Stimulated activated CD8-positive, alpha-beta memory T cell treated with anti-CD3 and anti-CD28 coated beads, Interleukin-7, amount 100 ng/mL, for 24 hours (primary cell): ENCODE measurements at places on chromosomes 5 and 9.

GRCh38 chr5:147689426-147689825 is 93.1 kb downstream of the JAKMIP2 start:
- no peak for DNase-seq

DNA sequence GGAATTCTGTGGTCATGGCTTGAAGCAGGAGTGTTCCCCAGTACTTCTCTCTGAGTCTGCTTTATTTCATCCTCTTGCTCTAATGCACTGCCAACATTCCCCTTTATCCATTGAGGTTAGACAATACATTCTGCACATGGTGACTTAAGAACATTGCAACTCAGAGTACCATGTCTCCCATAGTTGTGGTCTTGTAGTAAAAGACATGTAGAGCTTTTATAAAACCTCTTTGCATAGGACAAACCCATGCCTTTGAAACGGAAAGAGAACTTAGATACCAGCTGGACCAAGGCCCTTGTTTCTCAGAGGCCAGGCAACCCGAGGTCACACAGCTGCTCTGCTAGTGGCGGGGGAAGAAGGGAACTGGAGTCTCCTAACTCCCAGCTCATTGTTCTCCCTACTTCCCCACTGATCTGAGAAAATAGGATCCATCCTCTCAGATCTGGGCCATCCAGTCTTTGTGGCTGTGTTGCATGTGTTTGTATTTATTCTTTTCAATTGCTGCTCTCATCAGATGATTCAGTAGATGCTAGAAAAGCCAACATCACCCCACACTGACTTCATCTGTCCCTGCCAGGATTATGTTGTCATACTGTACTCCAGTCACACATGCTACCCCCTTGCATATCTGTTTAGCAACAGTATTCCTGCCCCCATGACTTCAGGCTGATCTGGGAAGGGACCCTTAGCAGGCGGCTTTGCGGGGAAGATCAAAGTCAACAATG is 236.9 kb downstream of the SAXO1 start:
- no peak for DNase-seq

DNA sequence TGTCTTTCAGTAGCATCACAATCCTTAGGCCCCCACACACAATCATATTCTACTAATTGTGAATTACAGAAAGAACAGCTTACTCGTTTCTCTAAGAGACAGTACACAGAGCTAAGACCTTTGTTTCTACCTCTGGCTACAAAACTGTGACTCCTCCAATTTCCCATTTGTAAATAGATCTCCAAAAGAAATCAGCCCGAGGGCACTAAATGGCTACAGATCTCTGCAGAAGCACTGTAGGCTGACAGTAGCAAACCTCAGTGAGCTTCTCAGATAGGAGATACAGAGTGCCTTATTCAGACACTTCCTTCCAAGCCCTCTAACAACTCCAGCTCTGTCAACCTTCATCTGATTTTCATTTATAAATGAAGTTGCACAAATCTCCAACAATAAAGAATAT is 51.0 kb downstream of the EFNA5 start:
- DNase-seq: no peak

DNA sequence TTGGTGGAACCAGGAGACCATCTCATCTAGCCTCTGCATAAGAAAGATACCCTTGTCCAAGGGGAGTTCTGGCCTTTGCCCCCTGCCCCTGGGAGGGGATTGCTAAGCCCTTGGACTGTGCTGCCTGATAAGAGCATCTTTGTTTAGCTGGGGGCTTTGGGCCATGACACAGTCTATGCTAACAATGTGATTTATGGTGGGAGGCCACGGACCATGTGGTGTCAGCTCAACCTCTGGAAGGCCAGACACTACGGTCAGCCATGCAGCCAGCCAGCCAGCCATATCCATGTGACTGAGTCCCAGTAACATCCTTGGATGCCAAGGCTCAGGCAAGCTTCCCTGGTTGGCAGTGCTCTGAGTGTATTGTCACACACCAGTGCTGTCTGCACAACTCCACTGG is 244.4 kb downstream of the FSTL4 start:
- DNase-seq: no peak

GRCh38 chr5:35903631-35904203 is 34.7 kb downstream of the CAPSL start:
- DNase-seq: no peak

DNA sequence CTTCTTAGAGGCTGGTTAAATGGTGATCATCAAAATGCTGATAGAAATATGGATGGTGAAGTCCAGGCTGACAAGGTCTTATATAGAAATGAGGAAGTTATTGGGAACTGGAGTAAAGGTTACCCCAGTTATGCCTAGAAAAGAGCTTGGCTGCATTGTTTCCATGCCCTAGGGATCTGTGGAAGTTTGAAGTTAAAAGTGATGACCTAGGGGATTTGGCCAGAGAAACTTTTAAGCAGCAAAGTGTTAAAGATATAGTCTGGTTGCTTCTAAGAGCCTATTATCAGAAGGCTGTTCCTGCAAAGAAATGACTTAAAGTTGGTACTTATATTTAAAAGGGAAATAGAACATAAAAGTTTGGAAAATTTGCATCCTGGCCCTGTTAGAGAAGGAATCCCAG is 200.3 kb downstream of the ICE1 start:
- DNase-seq: no peak

- no peak for DNase-seq
These were observed 680.0 kb downstream of the TAF11L14 start for GRCh38 chr5:18314192-18314778.

GRCh38 chr9:127905004-127905728 is 5.8 kb upstream of the ST6GALNAC6 start:
- no peak for DNase-seq

- DNase-seq: no peak
These were observed 16.4 kb upstream of the FST start for GRCh38 chr5:53463909-53464621.

DNA sequence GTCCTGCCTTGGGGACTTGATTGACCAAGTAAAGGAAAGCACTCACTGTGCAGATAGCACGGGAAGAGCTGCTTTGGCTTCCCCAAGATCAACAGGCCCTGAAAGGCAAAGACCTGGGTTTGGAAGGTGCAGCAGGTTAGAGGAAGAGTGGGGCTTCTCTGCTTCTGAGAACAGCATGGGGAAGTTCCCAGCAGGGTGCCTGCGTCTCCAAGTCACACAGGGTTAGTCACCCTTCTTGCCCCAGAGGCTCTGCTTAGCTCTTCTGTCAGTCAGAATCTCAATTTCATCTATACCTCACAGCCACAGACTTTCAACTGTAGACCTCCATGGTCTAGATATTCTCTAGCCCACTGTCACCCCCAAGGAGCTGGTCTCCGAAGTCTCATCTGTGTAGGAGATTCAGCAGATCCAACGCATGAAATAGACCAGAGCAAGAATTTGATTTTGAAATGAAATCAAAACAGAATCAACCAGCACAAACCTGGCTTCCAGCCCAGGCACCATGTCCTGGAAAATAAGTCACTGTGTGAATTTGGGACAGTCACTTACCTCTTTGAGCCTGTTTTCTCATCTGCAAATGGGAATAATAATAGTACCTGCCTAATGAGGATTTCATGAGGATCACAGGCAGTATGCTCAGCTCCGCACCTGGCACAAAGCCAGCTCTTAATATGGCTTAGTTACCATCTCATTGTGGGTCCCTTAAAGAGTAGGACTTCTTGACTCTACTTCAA is 64.0 kb downstream of the SFXN1 start:
- DNase-seq: no peak

- no peak for DNase-seq
These were observed 80.1 kb downstream of the ESM1 start for GRCh38 chr5:54905246-54905795.

- DNase-seq: no peak
These were observed 83.6 kb downstream of the SNX24 start for GRCh38 chr5:122929001-122929400.

DNA sequence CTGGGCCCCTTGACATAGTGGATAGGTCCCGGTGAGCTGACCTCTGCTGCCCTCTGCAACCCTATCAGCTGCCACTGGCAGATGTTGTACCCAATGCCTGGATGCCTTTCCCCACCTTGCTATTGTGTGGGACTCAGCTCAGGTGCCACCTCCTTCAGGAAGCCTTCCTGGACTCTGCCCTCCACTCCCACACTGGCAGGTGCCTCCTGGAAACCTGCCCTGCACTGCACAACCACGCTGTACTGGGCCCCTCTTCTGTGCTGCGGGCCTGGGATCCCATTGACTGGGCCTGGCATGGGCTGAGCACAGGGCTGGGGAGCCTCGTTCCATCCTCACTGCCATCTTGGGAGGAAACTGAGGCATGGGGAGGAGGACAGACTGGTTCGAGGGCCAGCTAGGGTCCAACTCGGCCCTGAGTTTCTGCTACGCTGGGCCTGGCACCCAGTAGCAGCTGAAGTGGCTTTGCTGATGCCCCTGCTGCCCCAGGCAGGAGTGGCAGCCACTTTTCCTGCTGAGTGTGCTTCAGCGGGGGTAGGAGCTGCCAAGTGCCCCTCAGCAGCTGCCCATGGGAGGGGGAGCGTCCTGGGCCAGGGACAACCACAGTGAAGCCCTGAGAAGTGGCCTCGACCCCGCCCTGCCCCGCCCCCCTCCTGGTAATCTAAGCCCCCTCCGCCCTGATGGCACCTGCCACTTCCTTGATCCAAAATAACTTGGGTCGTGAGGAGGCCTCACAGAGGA is 1.3 kb downstream of the AK1 start:
- DNase-seq: no peak

DNA sequence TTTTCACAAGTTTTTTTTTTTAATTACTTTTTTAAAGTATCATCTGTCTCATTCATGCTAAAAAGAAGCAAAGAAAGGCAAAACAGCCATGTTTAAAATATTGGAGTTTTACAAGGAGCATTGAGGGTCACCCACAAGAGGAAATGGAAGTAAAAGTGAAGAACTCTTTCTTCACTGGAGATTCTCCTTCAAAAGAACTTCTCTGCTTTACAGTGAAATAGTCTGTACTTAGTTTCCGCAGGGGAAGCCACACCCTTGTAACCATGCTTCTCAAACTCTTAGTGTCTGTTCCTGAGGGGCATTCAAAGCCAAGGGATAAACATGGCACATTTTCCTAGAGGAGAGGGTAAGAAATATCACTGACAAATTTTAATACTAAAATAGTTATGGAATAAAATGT is 8.6 kb downstream of the C9orf72 start:
- DNase-seq: no peak

DNA sequence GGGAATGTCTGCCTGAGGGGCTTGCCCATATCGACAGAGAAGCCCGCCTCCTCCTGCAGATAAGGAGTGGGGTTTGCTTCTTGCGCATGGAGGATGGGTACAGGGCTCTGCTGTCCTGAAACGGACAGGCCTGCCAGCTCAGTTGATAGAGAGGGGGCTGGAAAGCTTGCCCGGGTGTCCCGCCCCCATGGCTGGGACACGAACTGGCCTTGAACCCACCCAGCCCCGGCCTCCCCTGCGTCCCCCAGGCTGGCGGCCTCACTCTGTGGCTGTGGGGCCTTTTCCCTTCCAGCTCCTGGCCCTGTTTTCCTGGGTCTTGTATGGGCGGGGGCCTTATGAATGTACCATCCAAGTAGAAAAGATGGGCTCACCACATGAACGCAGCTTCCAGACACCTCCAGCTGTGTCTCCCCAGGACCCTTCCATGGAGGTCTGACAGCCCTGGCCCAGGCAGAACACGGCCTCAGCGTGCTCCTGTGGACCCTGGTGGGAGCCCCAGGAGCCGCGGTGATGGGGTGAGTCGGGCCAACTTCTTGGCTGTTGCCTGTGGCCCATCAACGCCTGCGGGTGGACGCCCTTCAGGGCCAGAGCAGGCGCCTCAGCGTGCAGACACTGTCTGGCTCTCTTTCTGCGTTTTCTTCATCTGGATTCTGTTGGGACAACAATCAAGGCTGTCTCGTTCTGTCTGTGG is 15.9 kb upstream of the SLC2A6 start:
- DNase-seq: no peak

GRCh38 chr9:14314424-14314928 is 535 bp upstream of the NFIB start:
- DNase-seq: no peak

DNA sequence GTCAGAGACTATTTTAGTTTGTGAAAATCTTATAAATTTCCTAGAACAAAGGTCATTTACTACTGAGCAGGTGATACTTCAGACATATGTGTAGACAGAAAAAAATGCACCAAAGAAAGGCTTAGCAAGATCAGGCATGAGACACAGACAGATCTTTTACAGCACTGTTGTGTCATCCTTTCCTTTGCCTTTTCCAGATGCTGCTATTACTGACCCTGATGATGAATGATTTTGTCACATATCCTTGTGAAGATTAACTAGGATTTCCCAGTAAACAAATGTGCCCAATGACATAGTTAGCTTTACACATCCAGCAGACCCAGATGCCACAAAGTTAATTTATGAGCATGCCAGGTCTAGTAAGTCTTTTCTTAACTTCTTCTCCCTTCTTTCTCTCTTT is 68.2 kb downstream of the DMRTA1 start:
- no peak for DNase-seq

GRCh38 chr9:37331871-37332270 is 90.6 kb upstream of the GRHPR start:
- DNase-seq: no peak

DNA sequence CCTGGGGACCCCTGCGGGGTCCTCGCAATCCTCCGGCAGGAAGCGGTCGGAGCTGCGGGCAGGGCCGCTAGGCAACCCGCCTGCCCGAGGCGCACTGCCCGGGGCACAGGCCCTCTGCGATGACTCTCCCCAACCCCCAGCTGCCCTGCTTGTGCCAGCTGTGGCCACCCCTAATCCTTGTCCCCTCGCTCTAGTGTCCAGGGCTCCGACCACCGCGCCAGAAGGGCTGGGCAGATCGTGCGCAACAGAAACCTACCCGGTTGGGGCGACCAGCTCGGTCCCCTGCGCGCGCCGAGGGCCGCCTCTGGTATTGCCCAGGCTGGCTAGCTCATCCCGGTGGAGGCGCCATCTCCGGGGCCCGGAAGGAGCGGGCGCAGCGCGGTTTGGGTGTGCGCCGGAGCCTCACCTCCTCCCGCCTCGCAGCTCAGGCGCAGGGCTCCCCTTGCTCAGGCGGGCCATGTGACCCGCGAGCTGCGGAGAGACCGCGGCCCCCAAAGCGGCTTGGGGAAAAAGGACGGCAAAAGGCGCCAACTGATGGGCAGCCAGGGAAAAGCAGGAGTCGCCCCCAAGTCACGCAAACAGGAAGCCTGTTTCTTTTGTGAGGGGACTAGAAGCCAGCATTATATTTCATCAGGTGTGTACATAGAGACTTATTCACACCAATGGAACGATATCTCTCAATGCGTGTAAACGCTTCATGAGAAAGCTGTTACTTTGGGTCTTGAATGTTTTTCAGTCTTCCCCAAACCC is 46.8 kb upstream of the RNF20 start:
- DNase-seq: no peak

DNA sequence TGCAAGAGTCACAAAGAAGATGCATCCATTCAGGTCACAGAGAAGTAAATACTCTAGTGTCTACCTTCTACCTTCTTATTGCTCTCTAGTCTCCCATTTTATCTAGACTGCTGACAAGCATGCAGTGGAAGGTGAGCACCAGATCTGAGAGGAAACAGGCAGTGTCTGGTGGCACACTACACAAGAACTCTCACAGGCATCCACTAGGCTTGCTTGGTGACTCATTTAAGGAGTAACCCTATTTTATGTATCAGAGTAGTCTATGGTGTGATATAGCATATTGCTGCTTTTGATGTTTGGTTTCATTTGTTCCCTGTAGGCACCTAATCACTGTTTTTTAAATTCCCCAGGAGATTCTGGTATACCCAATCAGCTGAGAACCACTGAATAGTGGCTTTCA is 1.6 kb upstream of the THBS4 start:
- DNase-seq: no peak

GRCh38 chr5:13378091-13378490 is 566.4 kb downstream of the DNAH5 start:
- DNase-seq: no peak
